Endothelial cell of umbilical vein (primary cell): ENCODE measurements at places on chromosomes 11 and 22.

GRCh38 chr22:20952544-20953341, 14.3 kb upstream of the AIFM3 start:
- H3K4me3 ChIP-seq: no peak overlapping the region
- H3K4me1 ChIP-seq: peaks cover 6% of the 10 kb centered on the region
- DNase-seq: no peak
- H3K27me3 ChIP-seq: no peaks in the 10 kb centered on the region
- H3K27ac ChIP-seq: no peak overlapping the region

DNA sequence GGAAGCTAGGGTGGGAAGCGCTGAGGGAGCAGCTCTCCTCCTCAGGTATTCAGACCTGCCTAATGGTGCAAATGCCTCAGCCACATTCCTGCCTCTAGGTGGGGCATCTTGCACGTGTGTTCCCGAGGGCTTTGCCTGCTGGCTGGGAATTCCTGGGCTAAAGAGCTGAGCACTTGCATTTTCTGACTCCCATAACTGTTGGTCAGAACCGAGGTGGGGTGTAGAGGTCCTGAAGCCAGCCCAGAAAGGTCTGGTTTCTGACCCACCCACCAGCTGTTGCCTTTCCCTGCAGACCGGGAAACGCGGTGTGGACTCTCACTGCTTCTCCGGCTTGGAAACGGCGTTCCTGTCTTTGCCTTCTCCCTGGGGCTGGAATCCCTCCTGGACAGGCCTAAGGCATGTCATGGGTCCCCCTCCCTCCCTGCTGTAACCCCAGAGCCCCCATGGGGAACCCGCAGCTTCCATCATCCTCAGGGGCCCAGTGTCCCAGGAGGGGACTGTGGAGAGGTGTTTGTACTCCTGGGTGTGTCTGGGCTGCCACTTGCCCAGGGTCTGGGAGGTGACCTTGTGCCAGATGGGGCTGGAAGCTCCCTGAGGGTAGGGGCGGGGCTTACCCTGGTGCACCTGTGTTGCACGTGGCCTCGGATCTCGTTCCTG, 24.0 kb upstream of the SMIM38 start:
- no peaks in the 10 kb centered on the region for H3K36me3 ChIP-seq
- no peak overlapping the region for H3K27ac ChIP-seq

DNA sequence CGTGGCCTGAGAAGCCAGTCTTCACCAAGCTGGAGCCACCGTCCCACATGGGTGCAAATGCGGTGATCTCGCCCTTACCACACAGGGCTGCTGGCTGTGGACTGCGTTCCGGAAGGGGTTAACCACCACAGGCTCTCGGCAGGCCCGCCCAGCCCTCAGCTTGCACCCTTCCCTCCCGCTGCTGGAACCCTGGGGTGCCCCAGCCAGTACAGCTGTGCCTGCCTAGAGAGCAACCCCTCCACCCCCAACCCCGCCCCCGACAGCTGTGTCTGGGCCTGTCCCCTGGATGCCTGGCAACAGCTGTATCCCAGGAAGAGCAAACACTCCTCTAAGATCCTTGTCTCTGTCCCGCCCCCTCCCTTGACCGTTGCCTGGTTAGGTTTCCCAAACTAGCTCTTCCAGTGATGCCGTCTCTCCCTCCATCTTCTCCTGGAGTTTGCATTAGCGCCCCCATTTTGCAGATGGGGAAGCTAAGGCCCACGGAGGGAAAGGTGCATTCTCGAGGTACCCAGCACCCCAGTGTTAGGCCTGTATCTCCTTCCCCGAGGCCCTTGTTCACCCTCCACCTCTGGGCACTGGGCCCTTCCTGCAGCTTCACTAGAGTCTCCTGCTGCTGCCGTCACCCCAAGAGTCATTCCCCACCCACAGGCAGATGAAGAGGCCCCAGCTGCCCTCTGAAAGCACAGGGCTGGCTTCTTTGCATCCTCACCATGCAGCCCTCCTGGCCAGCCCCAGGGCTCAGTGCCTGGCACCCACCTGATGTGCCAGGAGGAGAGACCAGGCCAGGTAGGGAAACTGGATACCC, 12.6 kb upstream of the COX8A start:
- no peak for DNase-seq
- no peak overlapping the region for H3K4me3 ChIP-seq
- no peaks in the 10 kb centered on the region for H3K27me3 ChIP-seq
- no peaks in the 10 kb centered on the region for H3K36me3 ChIP-seq
- H3K27ac ChIP-seq: no peak overlapping the region

DNA sequence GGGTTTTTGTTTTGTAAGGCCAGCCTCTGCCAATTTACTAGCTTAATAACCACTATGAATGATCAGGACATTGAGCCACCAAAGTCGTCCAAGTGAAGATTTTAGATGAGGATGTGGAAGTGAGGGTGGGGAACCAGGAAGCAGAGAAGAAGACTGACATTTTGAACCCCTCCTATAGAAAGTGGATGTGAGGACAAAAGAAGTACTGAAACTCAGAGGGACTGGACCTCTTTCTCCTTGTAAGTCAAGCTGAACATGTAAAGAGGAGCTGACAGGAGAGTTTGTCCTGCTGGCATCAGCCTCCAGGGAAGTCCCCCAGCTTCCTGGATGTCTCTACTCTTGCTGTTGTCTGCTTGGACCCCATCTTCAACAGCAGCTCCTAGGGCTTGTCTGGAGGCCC, 338.2 kb upstream of the NCAM1 start:
- no peaks in the 10 kb centered on the region for H3K36me3 ChIP-seq
- H3K4me1 ChIP-seq: no peaks in the 10 kb centered on the region
- no peak overlapping the region for H3K27ac ChIP-seq
- no peak for DNase-seq
- no peaks in the 10 kb centered on the region for H3K27me3 ChIP-seq
- no peak overlapping the region for H3K4me3 ChIP-seq

GRCh38 chr22:17788528-17789378, 14.5 kb upstream of the BID start:
- H3K27me3 ChIP-seq: no peaks in the 10 kb centered on the region
- H3K27ac ChIP-seq: no peak overlapping the region
- H3K36me3 ChIP-seq: peaks cover 3% of the 10 kb centered on the region
- H3K4me1 ChIP-seq: peaks cover 9% of the 10 kb centered on the region
- H3K4me3 ChIP-seq: no peak overlapping the region

DNA sequence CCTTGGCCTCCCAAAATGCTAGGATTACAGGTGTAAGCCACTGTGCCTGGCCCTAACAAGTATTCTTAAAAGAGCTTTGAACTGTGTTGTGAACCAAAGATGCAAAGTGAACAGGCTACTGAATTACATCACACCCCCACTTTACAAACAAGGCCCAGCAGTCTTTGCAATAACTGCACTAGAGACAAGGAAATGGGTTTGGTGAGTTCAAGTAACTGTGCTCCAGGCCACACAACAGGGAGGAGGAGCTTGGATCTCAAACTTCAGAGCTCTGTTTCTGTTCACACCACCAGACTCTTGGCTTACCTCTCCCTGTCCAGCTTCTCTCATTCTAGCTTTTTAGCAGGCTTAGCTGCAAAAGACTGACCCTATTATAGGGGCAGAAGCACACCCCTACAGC, 30.4 kb upstream of the RASL10A start:
- H3K27me3 ChIP-seq: no peaks in the 10 kb centered on the region
- no peaks in the 10 kb centered on the region for H3K4me1 ChIP-seq
- peaks cover 72% of the 10 kb centered on the region for H3K36me3 ChIP-seq
- no peak for DNase-seq
- no peak overlapping the region for H3K27ac ChIP-seq

- no peak for DNase-seq
- H3K27me3 ChIP-seq: peaks cover 14% of the 10 kb centered on the region
- H3K4me1 ChIP-seq: peaks cover 8% of the 10 kb centered on the region
- no peaks in the 10 kb centered on the region for H3K36me3 ChIP-seq
- no peak overlapping the region for H3K27ac ChIP-seq
- H3K4me3 ChIP-seq: no peak overlapping the region
Observed at GRCh38 chr11:74462009-74462408, 5.3 kb downstream of the KCNE3 start.

GRCh38 chr11:17978553-17979287, 34.1 kb downstream of the SERGEF start:
- H3K4me1 ChIP-seq: no peaks in the 10 kb centered on the region
- no peaks in the 10 kb centered on the region for H3K36me3 ChIP-seq
- H3K27ac ChIP-seq: no peak overlapping the region
- H3K4me3 ChIP-seq: no peak overlapping the region
- no peaks in the 10 kb centered on the region for H3K27me3 ChIP-seq

GRCh38 chr22:24465566-24465965, 29.6 kb upstream of the UPB1 start:
- H3K36me3 ChIP-seq: no peaks in the 10 kb centered on the region
- H3K4me3 ChIP-seq: no peak overlapping the region
- DNase-seq: peak; percentile 76
- peak overlapping the region; percentile 76 for H3K27ac ChIP-seq

- no peaks in the 10 kb centered on the region for H3K36me3 ChIP-seq
- H3K27me3 ChIP-seq: no peaks in the 10 kb centered on the region
- H3K4me1 ChIP-seq: peaks cover 6% of the 10 kb centered on the region
- H3K4me3 ChIP-seq: no peak overlapping the region
- H3K27ac ChIP-seq: no peak overlapping the region
Observed at GRCh38 chr11:66142370-66143263, 72.5 kb downstream of the PACS1 start.

DNA sequence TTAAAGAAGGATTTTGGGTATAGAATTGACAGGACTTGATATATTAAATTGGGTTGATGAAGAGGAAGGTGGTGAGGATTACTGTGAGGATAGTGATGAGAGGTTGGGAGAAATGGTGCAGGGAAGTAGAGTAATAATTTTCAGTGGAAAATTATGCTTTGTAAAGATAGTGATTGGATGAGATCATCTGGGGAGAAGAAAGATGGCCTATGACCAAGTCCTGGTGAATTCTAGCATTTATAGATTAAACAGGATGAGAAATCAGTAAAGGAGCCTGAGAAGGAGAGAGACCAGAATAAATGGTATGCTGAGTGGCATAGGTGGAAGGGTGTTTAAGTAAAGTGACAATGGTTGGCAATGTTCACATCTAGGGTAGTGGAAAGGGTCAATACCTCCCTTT, 15.0 kb downstream of the IPO7 start:
- no peak for DNase-seq
- H3K36me3 ChIP-seq: no peaks in the 10 kb centered on the region
- no peaks in the 10 kb centered on the region for H3K4me1 ChIP-seq
- H3K27me3 ChIP-seq: no peaks in the 10 kb centered on the region
- no peak overlapping the region for H3K4me3 ChIP-seq

DNA sequence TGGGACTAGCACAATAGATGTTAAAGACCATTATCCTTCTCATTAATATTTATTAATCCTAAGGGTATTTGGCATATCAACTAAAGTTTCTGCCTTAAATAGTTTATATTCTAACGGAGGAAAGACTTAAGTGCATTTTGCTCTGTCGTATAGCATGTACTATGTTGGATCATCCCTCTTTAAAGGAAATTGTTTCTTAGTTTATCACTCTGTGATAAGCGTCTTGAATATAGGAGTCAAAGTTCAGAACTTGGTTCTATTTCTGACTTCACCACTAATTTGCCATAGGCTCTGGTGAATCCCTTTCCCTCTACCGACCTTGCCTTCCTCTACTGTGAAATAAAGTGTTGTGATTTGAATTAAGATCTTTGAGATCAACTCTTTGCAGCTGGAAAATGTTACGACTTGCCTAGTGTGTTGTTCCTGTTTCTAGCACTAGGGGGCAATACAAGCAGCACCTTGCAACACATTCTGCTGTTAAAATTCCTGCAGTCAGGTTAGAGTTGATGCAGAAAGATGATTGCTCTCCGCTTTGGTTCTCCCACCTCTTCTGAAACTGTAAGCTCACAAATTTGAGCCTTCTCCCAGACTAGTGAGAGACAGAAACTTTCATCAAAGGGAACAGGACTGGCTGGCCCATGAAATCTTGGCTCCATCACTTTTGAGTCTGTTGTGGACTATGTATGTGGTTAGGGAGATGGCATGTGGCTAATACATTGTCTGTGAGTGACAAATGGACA, 27.8 kb upstream of the ZNRF3 start:
- no peak overlapping the region for H3K4me3 ChIP-seq
- H3K36me3 ChIP-seq: no peaks in the 10 kb centered on the region
- H3K27ac ChIP-seq: no peak overlapping the region
- no peaks in the 10 kb centered on the region for H3K4me1 ChIP-seq
- H3K27me3 ChIP-seq: no peaks in the 10 kb centered on the region

DNA sequence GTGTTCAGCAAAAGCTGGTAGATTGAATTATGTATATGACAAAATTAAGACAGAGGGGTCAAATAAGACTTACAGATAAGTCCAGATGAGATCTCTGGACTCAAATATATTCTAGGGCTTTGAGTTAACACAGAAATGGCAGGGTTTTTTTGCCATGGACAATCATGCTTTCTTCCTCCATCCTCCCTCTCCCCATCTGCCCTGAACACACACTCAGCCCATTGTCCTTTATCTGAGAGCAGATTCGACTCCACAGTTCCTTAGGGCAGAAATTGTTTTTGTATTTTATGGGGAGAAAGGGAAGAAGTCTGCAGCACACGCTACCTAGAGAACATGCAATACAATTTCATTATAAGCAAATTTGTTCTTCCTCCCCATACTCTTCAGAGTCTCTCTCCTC, 86.8 kb downstream of the SLC1A2 start:
- no peak overlapping the region for H3K4me3 ChIP-seq
- no peak for DNase-seq
- H3K4me1 ChIP-seq: no peaks in the 10 kb centered on the region
- no peaks in the 10 kb centered on the region for H3K36me3 ChIP-seq

GRCh38 chr11:63884196-63884932, 32.6 kb downstream of the RCOR2 start:
- H3K27ac ChIP-seq: no peak overlapping the region
- no peaks in the 10 kb centered on the region for H3K27me3 ChIP-seq
- peaks cover 12% of the 10 kb centered on the region for H3K4me1 ChIP-seq
- H3K4me3 ChIP-seq: no peak overlapping the region
- no peak for DNase-seq

- no peaks in the 10 kb centered on the region for H3K36me3 ChIP-seq
- no peak for DNase-seq
- H3K4me3 ChIP-seq: no peak overlapping the region
Observed at GRCh38 chr11:69427906-69428880, 53.3 kb upstream of the LINC01488 start.

- no peak overlapping the region for H3K4me3 ChIP-seq
- H3K36me3 ChIP-seq: no peaks in the 10 kb centered on the region
- H3K27ac ChIP-seq: no peak overlapping the region
Observed at GRCh38 chr11:27717801-27718229, 17.6 kb upstream of the BDNF start.

DNA sequence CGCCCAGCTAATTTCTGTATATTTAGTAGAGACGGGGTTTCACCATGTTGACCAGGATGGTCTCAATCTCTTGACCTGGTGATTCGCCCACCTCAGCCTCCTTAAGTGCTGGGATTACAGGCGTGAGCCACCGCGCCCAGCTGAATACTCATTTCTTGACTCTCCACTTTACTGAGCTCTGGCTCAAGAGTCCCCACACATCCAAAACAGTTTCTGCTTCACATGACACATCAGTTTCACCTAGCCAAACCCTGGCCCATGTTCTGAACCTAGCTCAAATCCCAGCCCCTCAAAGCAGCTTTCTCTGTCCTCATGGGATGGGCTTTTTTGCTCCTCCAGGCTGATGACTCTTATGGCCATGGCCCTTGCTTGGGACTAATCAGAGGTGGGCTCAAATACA, 9.8 kb downstream of the HYOU1 start:
- no peak overlapping the region for H3K27ac ChIP-seq
- no peaks in the 10 kb centered on the region for H3K27me3 ChIP-seq

GRCh38 chr11:47264119-47264518, 5.8 kb upstream of the MADD start:
- no peak overlapping the region for H3K27ac ChIP-seq
- H3K4me1 ChIP-seq: peaks cover 26% of the 10 kb centered on the region
- H3K36me3 ChIP-seq: no peaks in the 10 kb centered on the region
- no peaks in the 10 kb centered on the region for H3K27me3 ChIP-seq
- no peak for DNase-seq
